ENCODE measurements at places on chromosomes 3 and 15.
A peak's percentile ranks its signal among the peaks of the same experiment; 100 is the strongest.

GRCh38 chr3:189947948-189948723 lies 172.6 kb downstream of the P3H2 start:
- no peak for DNase-seq

DNA sequence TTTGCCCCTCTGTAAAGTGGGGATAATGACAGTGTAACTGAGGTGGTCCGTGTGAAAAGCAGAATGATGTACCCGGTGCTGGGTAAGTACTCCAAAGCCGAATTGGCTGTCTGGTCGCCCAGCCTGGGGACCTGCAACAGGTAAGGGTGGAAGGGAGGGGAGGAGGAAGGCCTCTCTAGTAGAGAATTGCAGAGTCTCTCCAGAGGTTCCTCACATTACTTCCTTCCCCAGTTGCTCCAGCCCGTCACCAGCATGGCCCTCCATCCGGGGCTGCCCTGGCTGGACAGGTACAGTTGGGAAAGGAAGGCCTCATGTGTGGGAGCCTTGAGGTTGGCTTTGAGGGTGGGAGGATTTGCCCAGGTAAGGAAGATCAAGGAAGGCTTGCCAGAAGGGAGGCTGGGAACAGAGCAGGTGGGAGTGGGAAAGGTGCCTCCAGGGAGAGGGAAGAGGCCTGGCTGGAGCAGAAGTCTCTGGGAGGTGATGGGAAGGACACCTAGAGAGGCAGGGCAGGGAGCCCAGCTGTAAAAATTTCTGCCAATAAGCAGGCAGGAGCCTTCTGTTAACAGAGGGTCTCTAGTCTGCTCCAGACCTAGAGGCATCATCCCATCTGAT lies 1.7 kb upstream of the PSTPIP1 start:
- no peak for DNase-seq

- DNase-seq, result no peak
Observed at GRCh38 chr3:77039606-77040171, at the start of gene ROBO2. ROBO2 (plus strand) TSS chr3:77040099; CDS start chr3:77040786, 687 bp downstream.

DNA sequence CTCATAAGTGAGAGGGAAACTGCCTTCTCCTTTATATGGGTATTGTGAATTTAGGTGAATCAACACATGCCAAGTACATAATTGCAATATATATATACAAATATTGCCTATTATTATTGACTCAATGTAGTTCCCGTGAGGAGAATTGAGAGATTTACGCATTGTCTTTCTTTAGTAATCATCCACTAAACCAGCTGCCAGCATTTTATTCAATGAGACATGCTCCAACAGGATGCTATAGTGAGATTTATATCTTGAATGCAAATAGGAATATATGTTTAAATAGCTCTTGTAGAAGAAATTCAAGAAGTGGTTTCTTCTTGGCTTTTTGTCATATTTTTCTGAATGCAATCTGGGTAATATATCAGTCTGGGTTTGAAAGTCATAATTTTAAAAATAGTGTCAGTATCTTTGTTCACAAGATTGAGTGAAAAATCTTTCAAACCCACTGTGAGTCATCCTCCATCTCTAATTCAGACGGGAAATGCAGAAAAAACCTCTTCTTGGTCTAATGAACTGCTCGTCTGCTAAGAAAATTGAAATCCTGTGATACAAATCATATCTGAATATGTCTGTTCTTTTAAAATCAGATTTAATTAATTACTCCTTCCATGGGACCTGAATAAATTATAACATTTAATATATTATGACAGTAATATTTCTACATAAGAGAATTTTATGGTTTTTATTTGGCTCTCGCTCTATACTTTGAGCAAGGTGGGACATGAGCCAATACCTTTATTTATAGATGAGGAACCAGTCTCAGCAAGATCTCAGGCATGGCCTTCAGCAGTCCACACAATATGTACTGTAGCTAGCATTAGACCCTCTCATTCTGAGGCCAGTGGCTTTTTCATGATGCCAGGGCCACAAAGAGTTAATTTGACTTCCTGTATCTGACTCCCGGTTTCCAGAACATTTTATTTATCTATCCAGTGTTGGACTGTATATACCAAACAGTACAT lies 516.0 kb downstream of the GABRG3 start:
- no peak for DNase-seq

DNA sequence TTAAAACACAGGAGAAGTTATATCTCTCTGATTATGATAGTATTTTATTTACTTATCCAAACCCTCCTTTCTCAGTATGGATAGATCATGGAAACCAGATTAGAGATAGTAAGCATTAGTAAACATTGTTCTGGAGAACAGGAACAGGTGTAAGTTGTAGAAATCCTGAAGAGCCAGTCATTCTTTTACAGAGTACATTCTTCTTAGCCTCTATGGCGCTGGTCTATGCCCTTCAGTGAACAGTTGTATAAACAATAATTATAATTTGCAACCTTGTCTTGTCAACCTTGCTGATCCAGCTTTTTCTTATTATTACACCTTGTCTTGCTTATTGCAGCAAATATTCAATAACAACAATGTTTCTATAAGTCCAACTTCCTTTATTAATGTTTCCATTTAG lies 47.4 kb downstream of the SLC15A2 start:
- DNase-seq, result no peak

- no peak for DNase-seq
Observed at GRCh38 chr3:162022911-162023310, 526.3 kb downstream of the OTOL1 start.

DNA sequence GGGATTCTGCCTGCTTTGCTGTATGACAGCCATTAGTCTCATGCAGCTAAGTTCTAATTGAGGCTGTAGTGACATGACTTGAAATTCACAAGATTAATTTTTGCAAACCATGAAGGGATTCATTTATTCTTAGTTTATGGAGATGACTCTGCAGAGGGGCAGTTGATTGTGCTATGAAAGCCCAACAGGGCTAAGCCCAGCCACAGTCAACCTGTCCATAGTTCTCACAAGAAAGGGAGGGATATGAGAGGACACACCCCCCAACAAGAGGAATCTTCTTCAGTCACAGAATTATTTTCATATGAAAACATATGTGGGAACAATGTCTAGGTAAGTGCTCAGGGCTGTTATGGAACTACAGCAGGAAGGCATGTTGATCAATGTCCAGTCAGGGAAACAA lies 61.9 kb upstream of the ABHD17C start:
- no peak for DNase-seq

GRCh38 chr3:436053-436452 lies 239.5 kb downstream of the CHL1 start:
- no peak for DNase-seq

DNA sequence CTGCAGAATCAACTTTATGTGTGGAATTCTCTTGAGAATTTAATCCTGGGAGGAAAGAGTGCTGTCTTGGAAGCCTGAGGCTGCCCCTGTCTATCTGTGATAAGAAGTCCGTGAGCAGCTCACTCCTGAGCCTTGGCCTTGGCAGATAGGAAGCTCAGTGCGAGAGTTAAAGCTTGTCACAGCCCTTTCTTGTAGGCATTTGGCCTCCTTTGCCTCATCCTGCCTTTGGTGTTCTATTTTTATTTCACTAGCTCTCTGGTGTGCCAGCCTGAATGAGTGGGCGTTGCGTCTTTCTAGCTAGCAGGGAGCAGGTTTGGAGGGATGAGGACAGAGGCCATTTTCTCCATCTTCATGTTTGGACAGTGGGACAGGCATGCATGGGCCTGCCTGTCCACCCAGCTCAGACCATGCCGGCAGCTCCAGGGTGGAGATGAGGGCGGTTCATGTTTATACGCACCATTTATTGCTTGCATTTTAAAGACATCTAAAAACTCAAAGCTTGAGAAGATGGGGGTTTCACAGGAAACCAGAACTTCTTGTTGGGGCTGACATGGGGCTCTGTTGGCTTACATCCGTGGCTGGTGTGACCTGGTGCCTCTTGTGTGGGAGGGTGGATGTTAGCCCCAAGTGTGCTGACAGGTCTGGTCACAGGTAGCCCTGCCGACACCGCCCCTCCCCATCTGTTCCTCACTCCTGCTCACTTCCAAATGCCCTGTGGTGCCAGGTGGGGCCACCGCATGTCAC lies 29.8 kb downstream of the IRAK2 start:
- peak; percentile 66 for DNase-seq

GRCh38 chr3:127959873-127960272 lies 44.8 kb downstream of the KBTBD12 start:
- no peak for DNase-seq

DNA sequence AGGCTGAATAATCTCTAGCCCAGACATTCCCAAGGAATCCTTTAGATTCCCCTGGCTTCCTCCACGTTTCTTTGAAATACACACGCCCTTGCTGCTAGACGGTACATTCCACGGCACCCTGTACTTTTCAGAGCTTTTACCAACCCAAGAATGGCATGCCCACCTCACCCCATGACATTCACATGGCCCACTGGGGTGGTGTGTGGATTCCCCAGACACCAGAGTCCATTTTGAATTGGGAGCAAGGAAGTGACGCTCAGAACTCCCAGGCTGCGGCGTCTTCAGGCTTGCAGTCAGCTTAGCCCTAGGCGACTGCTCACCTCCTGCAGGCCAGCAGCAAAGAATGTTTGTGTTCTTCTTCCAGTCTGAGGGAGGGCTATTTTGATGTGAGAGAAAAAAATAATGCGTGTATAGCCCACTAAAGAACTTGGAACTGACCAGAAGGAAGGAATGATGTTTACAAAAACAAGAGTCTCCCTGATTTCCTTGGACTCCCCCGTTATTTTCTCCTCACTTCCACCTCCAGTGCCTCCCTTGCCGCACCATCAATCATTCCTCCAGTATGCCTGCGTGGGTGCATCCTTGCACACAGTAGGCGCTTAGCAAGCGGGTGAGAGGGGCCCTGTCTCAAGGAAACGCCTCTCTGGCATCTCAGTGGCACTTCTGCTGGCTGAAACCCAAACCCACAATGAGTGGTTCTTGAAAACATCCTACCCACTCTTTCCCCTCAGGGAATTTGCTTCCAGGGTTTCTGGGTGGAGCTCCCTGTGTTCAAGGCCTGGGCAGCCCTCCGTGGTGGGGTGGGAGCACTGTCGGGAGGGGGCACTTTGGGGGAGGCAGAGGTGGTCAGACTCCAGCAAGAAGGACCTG lies 59.9 kb downstream of the SMAD6 start:
- no peak for DNase-seq

- DNase-seq, result no peak
Observed at GRCh38 chr3:193905541-193906396, 230.2 kb upstream of the HES1 start.

All from stimulated activated CD4-positive, alpha-beta T cell treated with anti-CD3 and anti-CD28 coated beads, Interleukin-15, amount 100 ng/mL, for 24 hours (primary cell).